IPS-NIHi11 (cell line): ENCODE measurements at places on chromosomes 6 and 20.

GRCh38 chr6:53794137-53794719, 577 bp upstream of the LRRC1 start:
- DNase-seq: peak; percentile 68

DNA sequence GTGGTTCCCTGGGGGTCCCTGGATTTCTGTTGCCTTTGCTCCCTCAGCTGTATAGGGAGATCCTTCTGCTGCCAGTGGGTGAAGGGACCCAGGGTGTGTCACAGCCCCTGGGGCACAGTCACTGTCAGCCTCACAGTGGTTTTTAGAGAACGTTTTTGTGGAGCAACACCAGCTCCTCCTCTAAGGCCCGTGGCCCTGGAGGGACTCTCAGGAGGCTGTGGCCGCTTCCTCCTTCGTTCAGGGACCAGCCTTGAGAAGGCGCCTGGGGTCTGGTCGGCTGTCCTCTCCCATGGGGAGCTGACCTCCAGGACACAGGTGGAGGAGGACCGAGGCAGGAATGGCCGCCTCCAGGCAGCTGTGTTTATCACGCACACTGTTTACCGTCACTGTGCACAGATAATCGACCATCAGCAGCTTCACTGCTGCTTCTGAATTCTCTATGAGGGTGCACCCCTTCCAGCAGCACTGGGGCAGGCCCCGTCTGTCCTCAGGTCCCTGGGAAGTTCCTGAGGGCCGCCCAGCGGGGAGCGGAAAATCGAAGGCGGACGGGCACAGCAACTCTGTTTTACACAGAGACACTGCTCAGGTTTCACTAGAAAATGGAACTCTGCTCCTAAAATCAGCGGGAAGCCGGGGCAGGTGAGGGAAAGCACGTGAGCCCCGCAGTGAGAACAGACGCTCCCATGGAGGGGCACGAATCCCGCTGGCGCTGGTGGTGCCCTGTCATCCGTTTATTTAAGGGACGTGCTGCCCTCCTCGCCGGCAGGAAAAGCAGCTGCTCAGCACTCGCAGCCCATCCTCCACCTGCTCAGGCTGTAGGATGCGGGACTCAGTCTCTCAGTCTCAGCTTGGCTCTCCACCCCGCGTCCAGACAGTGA, 10.4 kb upstream of the FRMD1 start:
- no peak for DNase-seq

DNA sequence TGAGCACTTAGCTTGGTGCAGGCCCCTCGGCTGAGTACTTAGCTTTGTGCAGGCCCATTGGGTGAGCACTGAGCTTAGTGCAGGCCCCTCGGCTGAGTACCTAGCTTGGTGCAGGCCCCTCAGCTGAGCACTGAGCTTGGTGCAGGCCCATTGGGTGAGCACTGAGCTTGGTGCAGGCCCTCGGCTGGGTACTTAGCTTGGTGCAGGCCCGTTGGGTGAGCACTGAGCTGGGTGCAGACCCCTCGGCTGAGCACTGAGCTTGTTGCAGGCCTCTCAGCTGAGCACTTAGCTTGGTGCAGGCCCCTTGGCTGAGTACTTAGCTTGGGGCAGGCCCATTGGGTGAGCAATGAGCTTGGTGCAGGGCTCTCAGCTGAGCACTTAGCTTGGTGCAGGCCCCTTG, 387.1 kb downstream of the THBS2 start:
- DNase-seq: no peak

- DNase-seq: peak; percentile 95
These were observed at the start of gene EBF4 for GRCh38 chr20:2692036-2692885. Gene EBF4, plus strand, starts transcription at chr20:2692780. Its CDS starts 866 bp downstream, at chr20:2693646.

DNA sequence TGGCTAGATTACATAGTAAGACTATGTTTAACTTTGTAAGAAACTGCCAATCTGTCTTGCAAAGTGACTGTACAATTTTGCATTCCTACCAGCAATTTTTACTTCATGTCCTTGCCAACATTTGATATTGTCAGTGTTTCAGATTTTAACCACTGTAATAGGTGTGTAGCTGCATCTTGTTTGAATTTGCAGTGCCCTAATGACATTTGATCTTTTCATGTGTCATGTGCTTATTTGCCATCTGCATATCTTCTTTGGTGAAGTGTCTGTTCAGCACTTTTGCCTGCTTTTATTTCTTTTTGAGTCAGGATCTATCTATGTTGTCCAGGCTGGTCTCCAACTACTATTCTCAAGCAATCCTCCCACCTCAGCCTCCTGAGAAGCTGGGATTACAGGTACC, 2.4 kb upstream of the PRPH2 start:
- no peak for DNase-seq

GRCh38 chr20:1426231-1426849, 33.5 kb upstream of the FKBP1A start:
- DNase-seq: no peak

GRCh38 chr6:111605100-111605751, 452 bp downstream of the TRAF3IP2 start:
- DNase-seq: peak; percentile 68

DNA sequence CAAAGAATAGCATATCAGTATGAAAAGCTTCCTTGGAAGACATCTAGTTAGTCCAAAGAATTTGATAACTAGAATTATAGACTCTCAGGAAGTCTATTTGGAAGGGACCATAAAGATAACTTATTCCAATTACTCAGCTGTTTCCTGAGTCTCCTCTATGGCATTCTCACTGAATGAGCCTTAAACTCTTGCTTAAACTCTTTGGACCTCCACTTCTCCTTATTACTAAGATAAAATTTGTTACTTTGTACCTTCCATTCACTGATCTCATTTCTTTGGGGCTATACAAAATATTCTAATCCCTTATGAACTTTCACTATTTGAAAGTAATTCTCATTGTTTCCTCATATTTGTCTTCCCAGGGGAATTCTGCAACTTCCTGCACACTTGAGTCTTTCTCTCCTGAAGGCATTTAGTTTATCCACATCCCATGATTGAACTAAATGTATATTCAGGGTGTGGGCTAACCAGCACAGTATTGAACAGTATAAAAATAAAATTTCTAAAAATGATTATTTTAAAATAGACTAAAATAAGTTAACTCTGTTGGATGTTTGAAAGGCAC, 67.1 kb upstream of the NOTCH4 start:
- DNase-seq: no peak

DNA sequence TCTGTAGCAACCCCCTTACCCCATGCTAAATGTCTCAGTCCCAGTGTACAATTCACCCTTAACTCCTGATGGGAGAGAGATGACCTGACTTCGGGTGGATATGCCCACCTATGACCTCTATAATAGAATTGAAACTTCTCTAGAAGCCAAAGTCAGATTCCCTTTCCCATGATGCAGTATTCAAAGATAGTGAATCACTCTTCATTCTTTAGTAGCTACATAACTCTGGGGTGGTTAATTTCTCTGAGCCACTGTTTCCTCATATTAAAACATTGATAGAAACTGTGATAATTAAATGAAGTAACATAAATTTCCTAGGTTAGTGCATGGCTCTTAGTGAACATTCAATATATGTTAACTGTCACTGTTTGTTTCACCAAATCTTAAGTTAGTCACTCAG, 500.4 kb downstream of the COL12A1 start:
- no peak for DNase-seq

DNA sequence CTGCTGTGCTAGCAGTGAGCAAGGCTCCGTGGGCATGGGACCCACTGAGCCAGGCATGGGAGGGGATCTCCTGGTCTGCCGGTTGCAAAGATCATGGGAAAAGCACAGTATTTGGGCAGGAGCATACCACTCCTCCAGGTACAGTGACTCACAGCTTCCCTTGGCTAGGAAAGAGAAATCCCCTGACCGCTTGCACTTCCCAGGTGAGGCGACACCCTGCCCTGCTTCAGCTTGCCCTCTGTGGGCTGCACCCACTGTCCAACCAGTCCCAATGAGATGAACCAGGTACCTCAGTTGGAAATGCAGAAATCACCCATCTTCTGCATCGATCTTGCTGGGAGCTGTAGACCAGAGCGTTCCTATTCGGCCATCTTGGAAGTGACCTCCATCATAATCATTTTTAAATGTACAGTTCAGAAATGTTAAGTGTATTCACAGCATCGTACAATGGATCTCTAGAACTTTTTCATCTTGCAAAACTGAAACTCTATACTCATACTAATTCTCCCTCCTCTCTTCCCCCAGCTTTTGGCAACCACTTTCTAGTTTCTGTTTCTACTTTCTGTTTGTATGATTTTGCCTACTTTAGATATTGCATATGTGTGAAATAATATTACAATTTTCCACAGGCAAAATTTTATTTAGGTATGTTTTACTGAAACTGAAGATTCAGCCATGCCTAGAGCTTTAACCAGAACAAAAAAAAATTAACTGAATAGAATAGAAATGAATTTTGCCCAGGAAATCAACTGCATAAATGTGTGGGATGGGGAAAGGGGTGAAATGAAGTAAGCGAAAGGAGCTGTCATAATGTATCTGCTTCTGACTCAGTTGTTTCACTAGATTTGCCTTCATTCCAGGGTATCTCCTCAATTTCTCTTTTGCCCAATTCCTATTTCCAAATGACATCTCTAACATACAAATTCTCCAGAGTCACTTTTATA, 100.0 kb downstream of the RWDD2A start:
- no peak for DNase-seq

DNA sequence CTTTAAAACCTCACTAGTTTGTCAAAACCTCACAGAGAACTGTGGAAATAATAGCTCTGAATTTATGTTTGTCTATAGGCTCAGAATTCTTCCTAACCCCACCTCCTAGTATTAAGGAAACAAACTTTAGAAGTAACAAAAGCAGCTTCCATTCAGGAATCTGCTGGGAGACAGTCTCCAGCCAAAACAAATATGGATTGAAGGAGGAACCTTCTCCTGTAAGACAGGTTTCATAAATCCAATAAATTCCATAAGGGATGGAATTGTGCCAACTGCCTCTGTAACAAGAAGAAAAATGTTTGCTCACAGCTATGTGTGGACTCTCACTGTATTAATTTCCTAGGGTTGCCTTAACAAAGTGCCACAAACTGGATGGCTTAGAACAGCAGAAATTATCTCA, 7.5 kb downstream of the SYCP2 start:
- DNase-seq: no peak

- no peak for DNase-seq
These were observed 41.0 kb upstream of the SIRPA start for GRCh38 chr20:1854246-1854645.

- DNase-seq: no peak
These were observed 272.3 kb downstream of the CD109 start for GRCh38 chr6:73968221-73968757.

- DNase-seq: no peak
These were observed 23.2 kb upstream of the RNF146 start for GRCh38 chr6:127243501-127243900.

GRCh38 chr6:161082215-161082614, 90.6 kb downstream of the MAP3K4 start:
- DNase-seq: no peak

- peak; percentile 60 for DNase-seq
These were observed 41.0 kb downstream of the SLC9A8 start for GRCh38 chr20:49853640-49854039.

- no peak for DNase-seq
These were observed 205.1 kb upstream of the SGK1 start for GRCh38 chr6:134523051-134523450.

DNA sequence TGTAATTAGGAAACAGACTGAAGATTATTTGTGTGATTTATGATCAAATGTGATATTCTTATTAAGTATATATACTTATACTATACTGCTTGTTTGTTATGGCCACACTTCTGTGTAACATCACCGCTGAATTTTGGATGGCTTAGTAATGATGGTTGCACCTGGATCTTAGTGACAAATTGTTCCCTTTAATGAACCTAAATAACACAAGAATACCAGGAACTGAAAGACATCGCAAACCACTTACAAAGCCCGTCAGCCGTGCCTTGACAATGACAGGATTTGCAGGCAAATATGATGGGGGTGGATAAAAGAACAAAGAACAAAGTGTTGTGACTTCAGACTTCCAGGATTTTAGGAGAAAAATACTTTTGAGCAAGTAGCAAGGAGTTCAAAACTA, 67.1 kb downstream of the LAMP5 start:
- no peak for DNase-seq

GRCh38 chr6:3356056-3356823, 97.5 kb downstream of the PSMG4 start:
- DNase-seq: peak; percentile 78

- no peak for DNase-seq
These were observed 7.6 kb downstream of the CEBPB start for GRCh38 chr20:50198180-50198666.

- DNase-seq: no peak
These were observed 2.9 kb downstream of the ARG1 start for GRCh38 chr6:131575834-131576478.

DNA sequence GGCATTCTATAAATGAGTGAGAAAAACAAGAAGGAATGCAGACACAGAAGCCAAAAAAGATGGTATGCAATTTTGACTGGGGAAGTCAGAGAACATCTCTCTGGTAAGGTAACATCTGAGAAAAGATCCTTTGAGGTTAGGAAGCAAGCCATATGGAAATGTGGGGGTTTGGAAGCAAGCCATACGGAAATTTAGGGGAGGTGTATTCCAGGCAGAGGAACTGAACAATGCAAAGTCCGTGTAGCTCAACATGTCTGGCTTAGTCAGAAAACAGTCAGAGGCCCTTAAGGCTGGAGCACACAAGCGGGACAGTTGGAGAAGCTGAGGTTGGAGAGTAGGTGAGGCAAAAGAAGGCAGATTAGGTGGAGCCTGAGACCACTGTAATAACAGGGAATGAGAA, 35.3 kb downstream of the RALGAPA2 start:
- no peak for DNase-seq

DNA sequence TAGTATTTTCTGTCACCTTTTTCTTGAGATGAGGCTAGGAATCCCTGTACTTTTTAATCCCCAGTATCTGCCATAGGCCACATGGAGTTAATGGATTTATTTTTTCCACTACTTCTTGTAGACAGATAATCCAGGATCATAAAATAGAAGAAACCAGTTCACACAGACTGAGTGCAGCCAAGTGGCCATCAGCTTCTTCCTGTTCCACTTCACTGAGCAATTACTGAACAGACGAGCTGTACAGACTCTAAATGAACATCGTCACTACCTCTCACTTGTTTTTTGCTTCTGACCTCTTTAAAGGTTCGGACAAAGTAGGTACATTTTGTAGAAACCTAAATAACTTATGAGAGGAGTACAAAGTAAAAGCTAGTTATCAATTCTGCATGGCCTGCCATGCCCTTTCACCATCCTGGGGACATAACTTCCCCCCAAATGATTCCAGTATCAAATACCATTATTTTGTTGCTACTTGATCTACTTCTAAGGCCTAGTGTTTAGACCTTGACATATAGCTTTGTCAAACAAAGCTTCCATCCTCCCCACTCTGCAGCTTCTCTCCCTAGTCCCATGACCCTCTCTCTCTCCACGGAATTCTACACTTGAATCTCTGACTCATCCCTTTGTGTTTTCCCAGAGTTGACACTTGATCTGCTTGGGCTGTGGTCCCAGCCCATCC, 34.4 kb upstream of the ARHGAP18 start:
- peak; percentile 29 for DNase-seq

- DNase-seq: no peak
These were observed 45.2 kb downstream of the ANKEF1 start for GRCh38 chr20:10079964-10080363.

GRCh38 chr6:88532241-88532860, 366.2 kb upstream of the CNR1 start:
- DNase-seq: no peak
